Left cardiac atrium (tissue), 4 donors: ENCODE measurements at places on chromosomes 5 and 9.
A peak's percentile ranks its signal among the peaks of the same experiment; 100 is the strongest.

- DNase-seq, result peak; percentile 86
These were observed at the start of gene SYNPO for GRCh38 chr5:150640311-150641005. Gene SYNPO (plus strand): TSS chr5:150640660. CDS start chr5:150648276, 7,616 bp downstream.

DNA sequence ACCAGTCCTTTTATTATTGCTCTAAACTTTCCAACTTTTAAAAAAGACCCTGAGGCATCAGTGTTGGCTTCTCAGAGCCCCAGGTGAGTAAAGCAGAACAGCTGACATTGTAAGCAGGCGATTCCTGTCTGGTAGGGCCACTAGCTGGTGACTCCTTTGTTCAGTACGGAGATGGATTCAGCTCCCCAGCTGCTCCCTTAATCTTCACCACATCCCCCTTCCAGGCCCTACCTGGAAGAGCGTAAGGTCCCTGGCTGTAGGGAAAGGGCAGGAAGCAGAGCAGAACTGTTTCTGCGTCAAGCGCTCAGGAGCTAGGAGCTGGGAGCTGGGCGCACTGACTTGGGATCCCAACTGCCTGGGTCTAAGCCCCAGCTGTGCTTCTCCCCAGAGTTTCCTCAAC is 203.7 kb upstream of the TAS2R1 start:
- no peak for DNase-seq

GRCh38 chr5:44933686-44934085 is 124.9 kb downstream of the MRPS30 start:
- no peak for DNase-seq

GRCh38 chr9:129331772-129332500 is 153.9 kb upstream of the IER5L start:
- DNase-seq, result no peak

DNA sequence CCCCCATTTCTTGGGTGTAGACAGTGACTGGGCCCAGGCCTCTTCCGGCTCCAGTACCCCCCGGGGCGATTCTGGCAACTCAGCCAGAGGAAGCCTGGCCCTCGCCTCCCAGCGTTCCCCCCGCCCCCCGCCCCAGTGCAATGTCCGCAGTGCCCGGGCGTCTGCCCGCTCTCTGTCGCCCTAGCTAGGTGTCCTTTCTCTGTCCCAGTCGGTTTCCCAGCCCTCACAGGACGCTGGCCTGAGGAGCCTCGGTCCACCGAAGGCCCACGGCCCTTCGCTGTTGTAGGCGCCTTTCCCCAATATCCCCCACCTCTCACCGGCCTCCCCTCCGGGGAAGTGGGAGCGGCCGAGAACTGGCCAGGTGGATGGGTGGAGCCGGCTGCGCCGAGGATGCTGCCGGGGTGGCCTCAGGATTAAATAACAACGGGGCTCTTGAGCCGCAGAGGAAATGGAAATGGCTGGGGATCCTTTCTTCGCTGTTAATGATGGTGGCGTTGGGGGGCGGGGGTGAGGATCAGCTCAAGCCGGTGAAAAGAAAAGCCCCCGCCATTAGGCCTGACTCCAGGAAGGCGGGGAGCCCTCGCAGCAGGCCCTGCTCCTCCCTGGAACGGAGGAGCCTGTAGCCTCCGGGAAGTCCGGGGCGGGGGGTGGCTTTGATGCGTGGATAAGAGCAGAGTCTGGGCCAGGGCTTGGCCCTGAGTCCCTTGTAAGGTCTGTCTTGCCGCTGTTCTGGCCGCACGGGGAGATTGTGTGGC is 1.1 kb upstream of the SPRY4 start:
- DNase-seq, result peak; percentile 83

DNA sequence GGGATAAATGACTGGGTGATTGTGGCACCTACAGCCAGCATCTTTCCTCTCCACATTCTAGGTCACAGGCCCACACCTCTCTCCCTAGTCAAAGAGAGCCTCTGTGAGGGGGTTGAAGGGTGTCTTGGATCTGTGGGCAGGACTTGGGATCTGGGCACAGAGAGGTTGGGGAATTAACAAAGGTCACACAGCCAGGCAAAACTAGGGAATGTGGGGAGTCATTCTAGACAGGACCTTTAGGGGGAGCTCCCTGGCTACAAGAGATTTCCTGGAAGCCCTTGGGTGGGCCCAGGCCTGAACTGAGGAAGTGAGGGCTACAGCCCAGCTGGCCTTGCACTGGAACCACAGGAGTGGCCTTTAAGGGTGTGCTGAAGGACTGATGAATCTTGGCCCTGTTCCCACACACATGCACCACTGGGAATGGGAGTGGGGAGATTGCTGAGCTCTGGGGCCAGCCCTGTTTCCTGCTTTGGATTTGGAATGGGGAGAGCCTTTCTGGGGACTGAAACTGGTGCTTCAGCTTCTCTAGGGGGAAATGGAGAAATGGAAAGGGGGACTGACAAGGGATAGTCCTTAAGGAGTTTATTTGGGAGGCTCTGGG is 12.4 kb upstream of the CXXC5 start:
- DNase-seq, result peak; percentile 89

GRCh38 chr9:114652776-114653555 is 4.6 kb downstream of the TEX53 start:
- DNase-seq, result no peak

GRCh38 chr5:114924769-114925168 is 244.9 kb downstream of the TRIM36 start:
- DNase-seq, result no peak
